GM12878 (cell line): ENCODE measurements at places on chromosomes 4 and X.

DNA sequence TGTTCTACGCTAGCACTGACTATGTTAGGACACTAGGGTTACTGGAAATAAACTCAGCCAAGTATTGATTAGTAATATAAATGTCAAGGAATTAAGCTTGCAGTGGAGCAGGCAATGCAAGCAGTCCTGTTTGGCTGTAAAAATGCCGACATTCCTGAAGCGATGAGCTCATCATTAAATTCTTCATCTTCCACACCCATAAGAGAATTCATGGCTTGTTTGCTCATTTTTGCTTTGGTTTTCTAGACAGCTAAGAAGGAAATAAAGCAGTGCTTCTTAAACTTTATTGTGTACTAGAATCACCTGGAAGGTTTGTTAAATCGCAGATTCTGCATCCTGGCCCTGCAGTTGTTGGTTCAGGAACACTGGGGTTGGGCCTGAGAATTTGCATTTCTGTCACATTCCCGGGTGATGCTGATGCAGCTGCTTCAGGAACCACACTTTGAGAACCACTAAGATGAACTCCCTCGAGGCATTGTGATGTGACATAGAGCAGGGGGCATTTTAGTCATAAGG lies 17.8 kb downstream of the ANXA3 start:
- no peak overlapping the region for H3K4me3 ChIP-seq
- peaks cover 6% of the 10 kb centered on the region for H3K4me1 ChIP-seq

GRCh38 chr4:184238072-184238745 lies 20.5 kb upstream of the ENPP6 start:
- no peak overlapping the region for H3K4me3 ChIP-seq
- no peaks in the 10 kb centered on the region for H3K36me3 ChIP-seq
- no peak overlapping the region for H3K27ac ChIP-seq
- no peaks in the 10 kb centered on the region for H3K4me1 ChIP-seq

DNA sequence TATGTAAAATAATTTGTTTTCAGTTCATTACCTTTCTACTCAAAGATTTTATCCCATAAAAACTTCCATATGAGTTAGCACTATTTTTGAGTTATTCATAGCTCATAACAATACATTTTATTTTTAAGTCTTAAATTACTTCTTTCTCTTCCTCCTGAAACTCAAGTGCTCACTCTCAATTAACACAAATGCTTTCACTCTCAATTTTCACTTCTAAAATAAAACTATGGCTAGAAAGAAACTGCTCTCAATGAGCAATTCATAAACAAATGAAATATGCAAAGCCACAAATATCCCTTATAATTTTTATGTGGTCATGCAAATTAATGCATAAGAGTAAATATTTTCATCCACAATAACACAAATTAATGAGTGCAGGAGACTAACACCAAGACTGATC lies 38.8 kb downstream of the MAML3 start:
- no peak overlapping the region for H3K4me3 ChIP-seq
- no peak for DNase-seq
- H3K27ac ChIP-seq: no peak overlapping the region
- H3K27me3 ChIP-seq: peaks cover 2% of the 10 kb centered on the region

GRCh38 chr4:98521486-98521885 lies 136.9 kb downstream of the TSPAN5 start:
- H3K4me1 ChIP-seq: peaks cover 6% of the 10 kb centered on the region
- H3K27ac ChIP-seq: no peak overlapping the region
- no peak overlapping the region for H3K4me3 ChIP-seq
- no peaks in the 10 kb centered on the region for H3K36me3 ChIP-seq

DNA sequence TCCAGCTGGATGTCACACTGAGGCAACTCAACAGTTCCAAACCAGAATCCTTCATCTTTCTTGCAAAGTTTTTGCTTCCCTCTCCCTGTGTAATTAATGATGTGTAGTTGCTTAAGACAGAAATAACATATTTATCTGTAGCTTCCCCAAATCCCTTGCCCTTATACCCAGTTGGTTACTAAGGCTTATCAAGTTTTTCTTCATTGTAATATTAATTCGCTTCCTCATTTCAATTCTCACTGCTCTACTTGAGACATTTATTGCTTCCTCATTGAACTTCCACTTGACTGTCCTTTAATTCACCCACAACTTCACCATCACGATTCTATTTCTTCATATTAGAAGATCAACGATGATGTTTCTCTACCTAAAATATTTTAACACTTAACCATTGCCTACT lies 386.6 kb upstream of the CPEB2 start:
- no peaks in the 10 kb centered on the region for H3K27me3 ChIP-seq
- no peak overlapping the region for H3K4me3 ChIP-seq
- no peaks in the 10 kb centered on the region for H3K36me3 ChIP-seq
- H3K27ac ChIP-seq: no peak overlapping the region
- DNase-seq: no peak
- H3K4me1 ChIP-seq: no peaks in the 10 kb centered on the region

- DNase-seq: no peak
- no peaks in the 10 kb centered on the region for H3K4me1 ChIP-seq
- H3K27ac ChIP-seq: no peak overlapping the region
- no peaks in the 10 kb centered on the region for H3K27me3 ChIP-seq
These were observed 285.4 kb upstream of the BOD1L1 start for GRCh38 chr4:13912966-13913365.

- H3K27ac ChIP-seq: no peak overlapping the region
- H3K4me3 ChIP-seq: no peak overlapping the region
- no peak for DNase-seq
- no peaks in the 10 kb centered on the region for H3K4me1 ChIP-seq
- H3K27me3 ChIP-seq: no peaks in the 10 kb centered on the region
- H3K36me3 ChIP-seq: no peaks in the 10 kb centered on the region
These were observed 163.2 kb downstream of the ANK2 start for GRCh38 chr4:113212613-113213012.

DNA sequence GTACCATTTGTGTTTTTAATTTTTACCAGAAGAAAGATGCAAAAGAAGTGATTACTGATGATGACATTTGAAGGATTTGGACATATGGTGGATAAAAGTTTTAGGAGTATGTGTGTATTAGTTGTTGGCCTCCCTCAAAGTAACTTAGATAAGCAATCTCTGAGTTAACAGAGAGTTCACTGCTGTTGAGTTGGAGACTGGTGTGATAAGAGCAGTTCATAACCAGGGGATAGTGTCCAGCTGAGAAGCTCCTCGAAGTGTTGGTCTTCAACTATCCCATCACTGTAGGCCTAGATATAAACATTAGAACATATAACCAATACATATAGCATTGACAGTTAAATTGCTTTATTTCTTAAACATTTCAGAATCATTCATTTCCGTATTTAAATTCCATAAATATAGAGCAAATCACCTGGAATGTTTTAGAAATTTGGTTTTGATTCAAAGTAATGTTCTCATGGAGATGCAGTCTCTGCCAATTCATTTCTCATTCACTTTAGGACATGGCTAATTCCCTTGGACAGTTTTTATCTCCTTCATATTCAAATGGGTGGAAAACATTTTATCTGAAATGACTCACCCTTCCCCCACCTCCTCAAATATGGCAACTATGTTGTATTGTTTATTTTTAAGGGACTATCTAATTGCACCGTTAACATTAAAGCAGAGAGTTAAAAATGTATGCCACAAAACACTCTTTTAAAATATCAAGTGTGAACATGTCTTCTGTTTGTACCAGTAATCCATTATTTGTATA lies 136.8 kb upstream of the SLC4A4 start:
- H3K27ac ChIP-seq: no peak overlapping the region
- no peaks in the 10 kb centered on the region for H3K27me3 ChIP-seq
- no peaks in the 10 kb centered on the region for H3K36me3 ChIP-seq
- no peak for DNase-seq
- no peaks in the 10 kb centered on the region for H3K4me1 ChIP-seq

GRCh38 chr4:1599491-1600210 lies 84.5 kb downstream of the FAM53A start:
- no peak for DNase-seq
- no peak overlapping the region for H3K27ac ChIP-seq
- no peaks in the 10 kb centered on the region for H3K27me3 ChIP-seq
- H3K4me3 ChIP-seq: no peak overlapping the region
- H3K4me1 ChIP-seq: no peaks in the 10 kb centered on the region

- no peaks in the 10 kb centered on the region for H3K4me1 ChIP-seq
- peak; percentile 52 for DNase-seq
- H3K36me3 ChIP-seq: no peaks in the 10 kb centered on the region
- peak overlapping the region; percentile 88 for H3K27ac ChIP-seq
- H3K4me3 ChIP-seq: peak overlapping the region; percentile 52; the same call in 1 of the 2 replicates
These were observed 95.8 kb upstream of the EGFL6 start for GRCh38 chrX:13473442-13474163.

GRCh38 chr4:95186666-95187065 lies 362.1 kb downstream of the UNC5C start:
- no peak for DNase-seq
- no peaks in the 10 kb centered on the region for H3K27me3 ChIP-seq
- no peak overlapping the region for H3K27ac ChIP-seq
- H3K36me3 ChIP-seq: no peaks in the 10 kb centered on the region
- no peak overlapping the region for H3K4me3 ChIP-seq
- H3K4me1 ChIP-seq: no peaks in the 10 kb centered on the region
